ENCODE measurements at places on chromosomes 4 and X.
A peak's percentile ranks its signal among the peaks of the same experiment; 100 is the strongest.

- no peak for DNase-seq
Observed at GRCh38 chr4:143393195-143393594, 56.5 kb downstream of the GAB1 start.

DNA sequence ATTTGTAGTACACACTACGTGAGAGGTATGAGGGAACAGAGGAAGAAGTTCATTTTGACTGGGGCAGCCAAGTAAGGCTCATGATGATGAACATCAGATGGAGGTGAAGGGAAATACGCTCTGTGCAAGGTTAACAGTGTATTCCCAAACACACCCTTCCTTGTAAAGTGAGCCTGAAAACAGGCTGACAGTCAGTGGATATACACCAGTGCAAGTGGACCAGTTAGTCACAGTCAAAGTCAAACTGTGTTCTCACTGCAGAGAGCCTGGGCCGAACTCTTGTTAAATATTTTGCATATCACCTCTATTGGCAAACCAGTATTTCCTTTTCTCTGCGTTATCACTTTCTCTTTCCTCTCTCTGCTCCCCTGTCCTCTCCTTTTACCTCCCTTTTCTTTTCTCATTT is 23.4 kb upstream of the RHOH start:
- no peak for DNase-seq

GRCh38 chr4:174789657-174790056 is 39.4 kb downstream of the GLRA3 start:
- DNase-seq: no peak

- DNase-seq: peak; percentile 73
Observed at GRCh38 chr4:102027961-102028360, 237.4 kb downstream of the BANK1 start.

DNA sequence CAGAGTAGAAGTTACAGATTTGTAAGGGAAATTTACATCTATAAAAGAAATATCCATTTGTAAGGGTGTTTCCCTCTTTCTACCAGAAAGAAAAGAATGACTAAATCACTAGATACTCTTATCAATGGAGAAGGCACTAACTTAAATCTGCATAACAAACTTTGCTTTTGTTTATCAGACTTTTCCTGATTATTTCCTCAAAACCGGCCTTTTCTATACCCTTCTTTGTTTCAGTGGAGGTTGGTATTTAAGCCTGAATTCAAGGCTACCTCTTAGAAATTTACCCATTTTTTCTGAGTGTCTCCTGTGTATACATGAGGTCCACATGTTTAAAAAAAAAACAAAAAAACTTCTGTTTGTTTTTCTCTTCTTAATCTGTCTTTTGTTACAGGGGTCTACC is 80.4 kb upstream of the GRPR start:
- DNase-seq: no peak

DNA sequence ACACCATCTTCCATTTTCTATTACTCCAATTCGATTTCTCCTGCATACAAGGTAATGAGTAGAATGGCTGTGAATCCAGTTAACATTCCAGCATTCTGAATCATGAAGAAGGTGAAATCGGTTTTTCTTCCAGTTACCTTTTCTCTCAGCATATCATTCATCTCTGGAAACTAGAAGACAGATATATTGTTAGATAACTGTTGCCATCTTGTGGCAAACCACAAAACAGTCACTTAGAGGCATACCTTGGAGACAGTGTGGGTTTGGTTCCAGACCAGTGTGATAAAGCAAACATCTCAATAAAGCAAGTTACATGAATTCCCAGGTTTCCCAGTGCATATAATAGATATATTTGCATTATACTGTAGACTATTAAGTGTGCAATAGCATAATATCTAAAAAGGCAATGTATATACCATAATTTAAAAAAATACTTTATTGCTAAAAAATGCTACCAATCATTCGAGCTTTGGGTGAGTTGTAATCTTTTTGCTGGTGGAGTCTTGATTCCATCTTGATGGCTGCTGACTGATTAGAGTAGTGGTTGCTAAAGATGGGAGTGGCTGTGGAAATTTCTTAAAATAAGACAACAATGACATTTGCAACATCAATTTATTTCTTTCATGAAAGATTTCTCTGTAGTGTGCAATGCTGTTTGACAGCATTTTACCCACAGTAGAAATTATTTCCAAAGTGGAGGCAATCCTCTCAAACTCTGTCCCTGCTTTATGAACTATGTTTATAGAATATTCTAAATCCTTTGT is 82.1 kb downstream of the SLC39A8 start:
- DNase-seq: peak; percentile 40

DNA sequence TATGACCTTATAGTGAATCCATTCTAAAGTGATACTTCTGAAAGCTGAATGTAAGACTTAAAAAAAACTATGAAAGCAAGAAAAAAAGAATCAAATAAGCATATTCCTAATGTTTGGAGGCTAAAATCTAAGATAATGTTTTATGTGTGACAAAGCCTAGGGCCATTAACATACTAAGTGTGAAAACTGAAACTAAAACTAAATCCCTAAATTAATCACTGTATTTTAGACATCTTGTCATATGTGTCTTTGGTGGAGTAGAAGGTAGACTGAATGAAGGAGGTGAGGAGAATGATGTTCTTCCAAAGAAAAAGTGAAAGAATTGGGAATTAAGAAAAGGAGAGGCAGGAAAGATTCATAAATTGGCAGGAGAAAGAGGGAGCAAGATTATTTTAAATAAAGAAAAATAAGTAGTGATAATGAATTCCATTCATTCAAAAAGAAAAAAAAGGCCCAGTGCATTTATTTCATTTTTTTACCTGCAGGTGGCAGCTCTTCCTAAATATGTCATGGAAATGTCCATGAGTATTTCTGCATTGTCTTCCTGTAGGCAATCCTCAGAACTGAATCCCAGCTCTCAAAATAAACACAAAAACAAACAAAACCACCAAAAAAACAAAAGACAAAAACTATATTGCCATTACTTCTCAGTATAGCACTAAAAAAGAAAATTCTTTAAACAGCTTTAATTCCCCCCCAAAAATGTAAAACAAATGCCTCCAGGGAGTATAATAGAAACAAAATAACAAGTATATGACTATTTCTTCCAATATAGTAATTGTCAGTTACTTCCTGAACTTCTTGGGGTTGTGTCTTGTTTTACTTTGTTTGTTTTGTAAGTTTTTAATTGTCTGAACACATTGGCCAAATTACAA is 17.0 kb upstream of the AP1AR start:
- no peak for DNase-seq

GRCh38 chrX:13090339-13091110 is 46.1 kb upstream of the FAM9C start:
- DNase-seq: no peak

DNA sequence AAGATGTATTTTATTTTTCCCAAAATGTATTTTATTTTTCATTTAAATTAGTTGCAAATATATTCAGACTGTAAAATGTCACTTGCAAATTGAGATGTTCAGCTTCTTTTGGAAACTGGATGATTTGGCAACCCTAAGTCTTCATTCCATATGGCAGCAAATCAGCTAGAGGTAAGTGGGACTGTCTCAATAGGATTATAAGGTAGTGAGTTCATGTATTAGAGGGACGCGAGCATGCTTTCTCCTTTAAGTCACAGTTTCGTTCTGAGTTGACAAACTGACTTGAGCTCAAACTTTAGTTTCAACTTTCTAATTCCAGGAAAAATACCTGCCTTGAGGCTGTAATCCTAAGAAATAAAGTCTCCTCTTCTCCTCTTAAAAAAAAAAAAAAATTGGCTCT is 44.2 kb upstream of the TMEM131L start:
- DNase-seq: no peak

GRCh38 chr4:122895336-122895995 is 26.9 kb downstream of the NUDT6 start:
- no peak for DNase-seq

DNA sequence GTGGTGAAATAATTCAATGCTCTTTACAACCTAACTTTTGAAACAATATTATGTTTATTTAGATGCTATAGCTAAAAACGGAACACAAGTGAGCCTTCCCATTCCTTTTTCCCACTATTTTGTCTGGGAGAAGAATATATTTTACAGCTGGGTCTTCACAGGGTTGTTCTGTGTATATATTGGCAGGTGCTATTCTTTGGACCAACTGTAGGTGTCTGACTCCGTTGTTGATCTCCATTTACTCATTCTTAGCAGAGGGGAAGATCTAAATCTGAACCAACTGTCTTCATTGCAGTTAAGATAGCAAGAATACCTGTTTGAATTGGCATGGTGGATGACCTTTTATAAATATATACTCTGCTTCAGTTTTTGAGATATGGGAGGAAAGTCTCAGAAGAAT is 257.4 kb downstream of the CFAP299 start:
- DNase-seq: no peak

- DNase-seq: no peak
Observed at GRCh38 chrX:13898603-13899002, 81.7 kb upstream of the GPM6B start.

DNA sequence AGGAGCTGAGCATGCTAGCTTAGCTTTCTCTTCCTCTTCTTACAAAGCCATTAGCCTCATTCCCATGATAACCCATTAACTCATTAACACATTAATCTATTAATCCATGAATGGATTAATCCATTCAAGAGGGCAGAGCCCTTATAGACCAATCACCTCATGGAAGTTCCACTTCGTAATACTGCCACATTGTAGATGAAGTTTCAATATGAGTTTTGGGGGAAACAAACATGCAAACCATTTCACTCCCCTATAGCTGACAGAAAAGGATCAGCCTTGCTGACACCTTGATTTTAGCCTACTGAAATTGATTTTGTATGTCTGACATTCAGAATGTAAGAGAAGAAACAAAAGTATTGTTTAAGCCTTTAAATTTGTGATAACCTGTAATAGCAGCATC is 251.8 kb upstream of the GALNTL6 start:
- DNase-seq: no peak

GRCh38 chr4:159239629-159240028 is 136.8 kb downstream of the RAPGEF2 start:
- DNase-seq: no peak

- peak; percentile 43 for DNase-seq
Observed at GRCh38 chr4:122577808-122578781, 42.8 kb downstream of the IL21 start.

DNA sequence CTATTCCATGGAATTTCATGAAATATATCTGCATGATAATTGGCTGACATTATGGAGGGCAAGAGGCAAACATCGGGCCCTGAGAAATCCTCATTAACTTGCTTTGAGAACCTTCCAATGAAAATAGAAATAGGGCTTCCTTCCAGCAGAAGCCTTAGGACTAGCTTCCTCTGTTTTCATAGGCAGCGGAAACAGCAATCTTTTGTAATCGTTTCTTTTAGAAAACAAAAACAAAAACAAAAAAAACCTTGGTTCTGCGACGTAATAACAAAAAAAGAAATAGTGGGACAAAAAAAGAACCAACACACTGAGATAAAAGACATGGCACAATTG is 62.9 kb downstream of the GEMIN8 start:
- no peak for DNase-seq

DNA sequence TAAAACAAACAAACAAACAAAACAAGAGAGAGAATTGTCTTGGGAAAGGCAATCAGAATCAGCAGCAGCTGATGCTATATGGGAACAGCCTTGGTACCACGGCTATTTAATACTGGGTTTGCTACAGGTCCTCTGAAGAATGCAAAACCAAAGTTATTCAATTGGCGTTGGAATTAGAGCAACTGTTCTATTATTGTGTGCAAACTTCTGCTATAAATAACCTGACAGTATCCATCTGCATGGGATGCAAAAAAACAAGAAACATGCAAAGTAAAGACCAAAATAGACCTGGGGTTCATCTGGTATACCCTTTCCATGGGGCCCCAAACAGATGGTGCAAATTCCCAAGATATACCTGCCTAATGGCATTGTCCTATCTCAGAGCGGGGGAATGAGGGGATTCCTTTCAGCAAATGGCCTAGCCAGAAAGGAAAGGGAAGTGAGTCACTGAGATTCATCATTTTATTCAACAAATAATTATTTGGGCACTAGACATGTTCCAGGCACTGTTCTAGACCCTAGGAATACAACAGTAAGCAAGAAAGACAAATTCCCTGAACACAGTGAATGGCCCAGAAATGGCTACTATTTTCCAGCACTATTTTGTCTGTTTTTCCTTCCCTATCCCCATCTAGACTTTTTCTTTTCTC is 268.9 kb downstream of the FBXW7 start:
- no peak for DNase-seq

DNA sequence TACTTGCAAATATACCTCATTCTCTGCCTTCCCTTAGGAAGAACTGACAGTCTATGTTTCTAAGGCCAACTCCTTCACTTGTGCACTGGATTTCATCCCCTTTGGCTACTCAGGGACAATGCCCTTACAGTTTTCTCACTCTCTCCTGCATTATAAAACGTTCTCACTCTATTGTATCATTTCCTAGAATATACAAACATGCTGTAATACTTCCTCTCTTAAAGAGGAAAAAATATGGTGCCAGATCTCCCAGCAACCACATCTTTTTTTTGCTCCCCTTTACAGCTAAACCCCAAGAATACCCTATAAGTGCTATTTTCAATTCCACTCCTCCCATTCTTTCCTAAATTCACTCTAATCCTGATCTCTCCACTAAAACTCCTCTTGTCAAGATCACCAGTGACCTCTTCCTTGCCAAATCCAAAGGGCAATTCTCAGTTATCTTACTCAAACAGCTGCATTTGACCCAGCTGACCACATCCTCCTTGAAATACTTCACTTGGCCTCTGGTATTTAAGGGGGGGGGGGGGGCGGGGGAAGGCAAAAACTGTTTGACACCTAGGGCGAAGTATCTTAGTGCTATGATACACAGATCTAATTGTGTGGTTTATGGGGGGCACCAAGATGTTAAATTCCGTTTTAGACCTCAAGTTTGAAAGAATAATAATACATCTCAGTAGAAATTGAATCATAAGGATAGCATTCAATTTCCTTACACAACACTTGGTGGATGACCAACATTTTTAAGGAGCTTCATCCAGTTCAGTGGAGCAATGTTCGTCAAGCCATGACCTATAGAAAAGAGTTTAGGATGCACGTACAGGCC is 1.6 kb downstream of the RCHY1 start:
- DNase-seq: no peak

DNA sequence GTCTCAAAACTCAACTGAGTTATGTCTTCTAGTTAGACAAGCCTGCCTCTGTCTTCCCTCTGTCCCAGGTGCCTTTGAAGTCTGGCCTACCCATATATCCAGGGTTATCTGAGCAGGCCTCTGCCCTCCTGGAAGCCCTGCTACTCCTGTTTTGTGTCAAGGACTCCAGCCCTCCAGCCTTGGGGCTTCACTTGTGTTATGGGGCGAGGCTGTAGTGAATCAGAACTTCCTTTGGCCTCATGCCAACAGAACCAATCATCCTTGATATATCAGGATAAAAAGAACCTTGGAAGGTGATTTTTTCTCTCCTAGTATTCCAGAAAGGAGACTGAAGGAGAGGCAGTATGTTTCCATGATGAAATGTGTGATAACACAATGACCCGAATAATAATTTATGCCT is 8.9 kb upstream of the ADGRG4 start:
- DNase-seq: no peak

DNA sequence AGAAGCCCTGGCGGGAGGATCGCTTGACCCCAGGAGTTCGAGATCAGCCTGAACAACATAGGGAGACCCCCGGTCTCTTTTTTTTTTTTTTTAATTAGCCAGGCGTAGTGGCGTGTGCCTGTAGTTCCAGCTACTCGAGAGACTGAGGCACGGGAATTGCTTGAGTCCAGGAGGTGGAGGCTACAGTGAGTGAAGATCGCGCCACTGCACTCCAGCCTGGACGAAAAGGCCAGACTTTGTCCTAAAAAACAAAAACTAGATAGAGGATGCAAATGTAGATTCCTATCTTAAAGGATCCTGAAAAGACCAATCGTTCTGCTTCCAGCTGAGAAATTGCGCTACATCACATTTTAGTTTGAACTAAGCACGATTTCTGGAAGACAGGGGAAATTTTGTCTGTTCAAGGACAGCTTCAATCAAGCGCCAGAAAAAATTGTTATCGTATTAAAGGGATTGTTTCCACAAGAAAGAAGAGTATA is 627 bp upstream of the HSD17B11 start:
- no peak for DNase-seq
